ENCODE measurements at places on chromosomes 2 and 18.

DNA sequence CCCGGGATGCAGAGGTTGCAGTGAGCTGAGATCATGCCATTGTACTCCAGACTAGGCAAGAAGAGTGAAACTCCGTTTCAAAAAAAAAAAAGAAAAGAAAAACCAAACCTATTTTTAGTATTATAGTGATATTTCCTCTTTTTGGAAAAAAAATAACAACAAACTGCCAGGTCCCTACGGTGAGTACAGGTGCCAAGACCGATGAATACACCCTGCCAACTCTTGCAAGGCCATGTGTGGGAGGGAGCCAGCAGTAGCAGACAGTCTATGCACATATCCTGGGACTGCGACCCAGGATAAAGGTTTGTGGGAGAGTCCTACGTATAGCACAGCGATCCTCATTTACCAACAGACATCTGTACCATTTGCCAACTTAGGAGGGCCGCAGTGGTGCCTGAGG, 69.6 kb upstream of the DNMT3A start:
- DNase-seq = no peak

- DNase-seq = no peak
Measured at GRCh38 chr2:191065785-191066184, 51.8 kb upstream of the STAT1 start.

- no peak for DNase-seq
Measured at GRCh38 chr2:7809640-7810039, 872.2 kb upstream of the ID2 start.

DNA sequence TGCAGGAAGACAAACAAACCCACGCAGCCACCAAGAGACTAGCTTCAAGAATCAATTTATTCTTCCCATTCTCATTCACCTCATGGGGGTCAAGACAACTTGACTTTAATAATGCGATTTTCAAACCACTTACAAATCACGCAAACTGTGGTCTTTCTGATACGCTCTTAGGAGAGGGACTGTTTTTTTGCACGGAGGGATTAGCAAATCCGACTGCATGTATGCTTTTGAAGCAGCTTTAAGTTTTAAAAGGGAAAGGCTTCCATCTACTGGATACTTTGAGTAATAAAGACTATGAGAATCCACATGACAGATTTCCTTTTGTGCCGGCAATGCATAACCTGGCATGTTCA, 322.9 kb upstream of the KCNJ3 start:
- DNase-seq = peak; percentile 56

- no peak for DNase-seq
Measured at GRCh38 chr2:70830366-70830765, 5.2 kb downstream of the CD207 start.

GRCh38 chr2:72605836-72606442, 219.9 kb downstream of the EXOC6B start:
- peak; percentile 22 for DNase-seq

DNA sequence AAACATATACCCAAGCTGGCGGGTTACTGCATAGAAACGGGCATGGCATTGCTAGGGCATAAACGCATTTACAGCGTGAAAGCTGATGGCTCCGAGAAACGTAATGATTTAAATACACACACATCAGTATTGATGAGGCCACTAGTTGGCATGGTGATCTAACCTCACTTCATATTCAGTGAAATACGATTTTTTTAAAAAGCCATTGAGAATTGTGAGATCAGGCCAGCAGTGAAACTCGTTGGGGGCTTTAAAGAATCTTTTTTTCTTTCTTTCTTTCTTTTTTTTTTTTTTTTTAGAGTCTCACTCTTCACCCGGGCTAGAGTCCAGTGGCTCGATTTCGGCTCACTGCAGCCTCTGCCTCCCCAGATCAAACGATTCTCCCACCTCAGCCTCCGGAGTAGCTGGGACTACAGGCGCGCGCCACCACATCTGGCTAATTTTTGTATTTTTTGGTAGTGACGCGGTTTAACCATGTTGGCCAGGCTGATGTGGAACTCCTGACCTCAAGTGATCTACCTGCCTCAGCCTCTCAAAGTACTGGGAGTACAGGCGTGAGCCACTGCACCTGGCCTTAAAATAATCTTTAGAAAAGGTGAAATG, 2.4 kb upstream of the SMAD7 start:
- DNase-seq = no peak

DNA sequence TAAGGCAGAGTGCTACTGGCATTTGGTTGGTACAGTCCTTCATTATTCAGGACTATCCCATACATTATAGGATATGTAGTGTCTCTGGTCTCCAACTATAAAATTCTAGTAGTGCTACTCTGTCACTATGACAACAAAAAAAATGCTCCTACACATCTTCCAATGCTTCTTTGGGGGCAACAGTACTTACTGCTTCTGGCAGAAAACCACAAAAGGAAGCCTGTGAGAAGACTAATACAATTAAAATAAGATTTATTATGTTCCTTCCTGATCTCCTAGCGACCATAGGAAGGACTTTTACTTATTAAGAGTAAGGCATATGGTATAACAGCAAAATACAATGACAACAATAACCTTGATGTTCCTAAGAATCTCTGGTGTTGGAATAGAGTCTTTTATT, 48.4 kb upstream of the CPO start:
- no peak for DNase-seq

DNA sequence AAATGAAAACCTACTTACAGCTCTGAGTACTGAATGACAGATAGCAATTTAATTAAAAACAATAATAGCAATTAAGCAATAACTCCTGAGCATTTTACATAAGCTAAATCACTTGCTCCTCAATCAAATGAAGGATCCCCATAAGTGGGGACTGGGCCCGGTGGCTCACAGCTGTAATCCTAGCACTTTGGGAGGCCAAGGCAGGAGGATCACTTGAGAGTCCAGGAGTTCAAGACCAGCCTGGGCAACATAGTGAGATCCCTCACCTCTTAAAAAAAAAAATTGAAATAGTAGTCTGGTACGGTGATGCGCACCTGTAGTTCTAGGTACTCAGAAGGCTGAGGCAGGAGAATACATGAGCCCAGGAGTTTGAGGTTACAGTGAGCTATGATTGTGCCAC, 13.4 kb downstream of the STAM2 start:
- DNase-seq = no peak

DNA sequence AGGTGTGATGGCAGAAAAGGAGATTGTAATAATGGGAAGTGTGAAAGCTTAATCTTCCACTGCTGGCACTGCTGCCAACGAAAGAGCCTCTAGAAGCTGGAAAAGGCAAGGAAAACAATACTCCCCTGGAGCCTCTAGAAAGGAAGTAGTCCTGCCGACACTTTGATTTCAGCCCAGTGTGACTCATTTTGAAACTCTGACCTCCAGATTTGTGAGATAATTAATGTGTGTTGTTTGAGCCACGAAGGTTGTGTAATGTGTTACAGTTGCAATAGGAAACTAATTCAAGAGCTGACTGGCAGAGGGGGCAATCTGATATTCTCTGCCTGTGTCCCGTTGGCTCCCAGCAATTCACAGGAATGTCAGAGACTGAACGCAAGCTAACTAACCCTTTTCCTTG, 219.2 kb upstream of the UBE2E3 start:
- DNase-seq = peak; percentile 71

GRCh38 chr2:207630491-207630890, 5.3 kb upstream of the METTL21A start:
- no peak for DNase-seq

DNA sequence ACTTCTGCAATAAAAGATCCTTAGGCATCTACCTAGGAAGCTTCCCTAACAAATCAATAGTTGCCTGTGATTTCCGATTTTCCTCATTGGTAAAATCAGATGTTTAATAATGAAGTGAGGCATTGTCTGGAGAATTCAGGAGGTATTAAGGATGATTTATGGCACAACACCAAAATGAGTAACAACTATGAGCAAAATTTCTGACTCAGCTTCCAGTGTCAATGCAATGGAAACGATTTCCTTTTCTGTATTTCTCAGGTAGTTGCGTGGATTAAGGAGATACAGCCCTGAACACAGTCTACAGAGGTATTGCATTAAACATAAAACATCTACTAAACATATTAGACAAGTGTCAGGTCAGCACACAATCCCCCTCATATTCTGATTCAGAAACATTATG, 99.5 kb downstream of the EPB41L3 start:
- no peak for DNase-seq

DNA sequence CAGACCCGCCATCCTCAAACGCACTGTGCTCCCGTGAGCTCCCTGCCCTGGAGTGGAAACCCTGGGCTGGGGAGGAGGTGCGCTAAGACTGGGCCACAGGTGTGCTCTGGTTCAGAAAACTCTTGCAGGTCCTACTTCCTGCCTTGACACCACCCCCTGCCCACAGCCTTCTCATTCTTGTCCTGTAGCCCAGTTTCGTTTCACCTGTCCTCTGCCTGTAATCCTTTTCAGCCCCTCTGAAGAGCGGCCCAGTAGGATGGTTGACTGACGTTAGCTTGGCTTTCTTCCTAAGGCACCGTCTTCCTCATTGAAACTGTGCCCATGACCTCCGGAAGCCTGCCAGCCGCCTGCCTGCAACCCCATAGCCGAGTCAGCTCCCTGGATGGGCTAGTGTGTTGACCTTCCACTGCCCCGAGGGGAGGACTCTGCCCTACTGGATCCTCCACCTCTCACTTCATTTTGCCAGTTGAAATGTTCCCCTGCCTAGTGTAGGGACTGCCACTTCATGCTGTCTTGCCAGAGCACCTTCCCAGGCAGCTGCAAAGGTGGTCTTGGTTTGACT, 116.9 kb downstream of the AGAP1 start:
- DNase-seq = no peak

- DNase-seq = no peak
Measured at GRCh38 chr2:212922701-212923100, 228.7 kb downstream of the IKZF2 start.

DNA sequence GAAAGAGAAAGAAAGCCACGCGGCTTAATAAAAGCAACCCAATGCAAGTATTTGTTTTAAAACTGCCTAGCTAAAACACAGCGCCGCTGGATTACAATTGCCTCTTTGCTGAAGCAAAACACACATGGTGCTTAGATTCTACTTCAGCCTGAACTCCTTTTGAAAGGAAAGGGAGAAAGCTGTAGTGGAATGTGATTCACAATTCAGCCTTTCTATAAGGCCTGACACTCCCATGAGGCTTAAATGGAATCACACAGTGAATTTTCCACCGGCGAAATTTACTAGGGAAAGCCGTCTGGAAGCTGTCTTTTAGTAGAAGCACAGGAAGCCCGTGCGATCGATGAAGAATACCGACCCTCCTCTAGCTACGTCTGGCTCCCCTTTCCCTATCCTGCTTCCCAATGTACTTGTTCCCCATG, 348.0 kb downstream of the DLGAP1 start:
- no peak for DNase-seq

DNA sequence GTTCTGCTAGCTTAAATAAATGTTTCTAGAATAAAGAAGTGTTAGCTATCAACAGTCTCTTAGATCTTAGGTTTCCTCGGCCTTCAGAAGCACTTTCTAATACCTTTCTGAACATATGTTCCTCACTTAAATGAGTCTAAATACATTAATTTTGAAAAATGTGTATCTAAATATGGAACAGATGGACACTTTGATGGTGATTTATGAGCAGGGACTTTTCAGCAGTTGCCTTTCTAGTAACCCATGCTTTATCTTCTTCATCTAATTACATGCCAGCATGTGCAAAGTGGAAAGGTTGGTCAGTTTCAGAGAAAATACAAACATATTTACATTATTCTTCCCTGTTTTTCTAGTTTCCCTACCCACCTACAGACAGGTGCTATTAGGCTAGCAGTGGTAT, 797.0 kb upstream of the CHAC2 start:
- peak; percentile 8 for DNase-seq

DNA sequence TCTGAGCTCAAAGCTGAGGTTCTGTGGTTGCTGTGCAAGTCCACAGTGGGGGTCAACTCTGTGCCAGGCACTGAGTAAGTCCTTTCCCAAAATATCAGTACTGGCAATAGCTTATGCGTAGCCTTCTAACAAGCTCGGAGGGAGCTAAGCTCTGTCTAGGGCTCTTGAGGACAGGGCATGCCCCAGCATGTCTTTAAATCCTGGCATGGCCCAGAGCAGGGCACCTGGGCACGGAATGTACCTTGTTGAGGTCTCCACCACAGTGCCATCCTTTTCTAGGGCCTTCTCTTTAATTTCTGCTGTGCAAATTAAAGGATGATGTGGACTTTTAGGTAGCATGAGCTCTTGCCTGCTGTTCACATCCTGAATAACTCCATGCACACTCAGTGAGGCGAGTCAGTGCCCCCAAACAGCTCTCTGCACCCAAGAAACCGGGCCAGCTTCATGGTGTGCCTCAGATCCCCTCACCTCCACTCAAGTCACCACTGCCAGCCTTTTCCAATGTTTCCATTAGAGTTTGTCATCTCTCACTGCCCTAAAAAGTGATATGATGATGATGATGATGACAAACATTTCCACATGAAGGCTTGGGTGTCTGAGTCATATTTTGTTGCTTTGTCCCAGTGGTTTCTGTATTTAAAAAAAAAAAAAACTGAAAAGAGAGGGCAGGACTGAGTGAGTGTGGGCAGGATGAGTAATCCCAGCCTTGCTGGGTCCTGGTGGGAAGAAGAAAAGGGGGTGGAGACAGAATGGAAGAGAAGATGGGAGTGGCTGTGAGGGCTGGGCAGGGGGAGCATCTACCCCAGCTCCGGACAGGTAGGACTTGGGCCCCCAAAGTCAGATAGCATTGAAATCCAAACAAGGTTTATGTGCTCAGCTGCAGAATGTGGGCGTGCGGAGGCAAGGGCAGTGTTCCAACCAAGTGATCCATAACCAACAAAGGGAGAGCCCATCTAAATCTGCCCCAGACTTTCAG, 78.9 kb downstream of the ZBTB7C start:
- no peak for DNase-seq

DNA sequence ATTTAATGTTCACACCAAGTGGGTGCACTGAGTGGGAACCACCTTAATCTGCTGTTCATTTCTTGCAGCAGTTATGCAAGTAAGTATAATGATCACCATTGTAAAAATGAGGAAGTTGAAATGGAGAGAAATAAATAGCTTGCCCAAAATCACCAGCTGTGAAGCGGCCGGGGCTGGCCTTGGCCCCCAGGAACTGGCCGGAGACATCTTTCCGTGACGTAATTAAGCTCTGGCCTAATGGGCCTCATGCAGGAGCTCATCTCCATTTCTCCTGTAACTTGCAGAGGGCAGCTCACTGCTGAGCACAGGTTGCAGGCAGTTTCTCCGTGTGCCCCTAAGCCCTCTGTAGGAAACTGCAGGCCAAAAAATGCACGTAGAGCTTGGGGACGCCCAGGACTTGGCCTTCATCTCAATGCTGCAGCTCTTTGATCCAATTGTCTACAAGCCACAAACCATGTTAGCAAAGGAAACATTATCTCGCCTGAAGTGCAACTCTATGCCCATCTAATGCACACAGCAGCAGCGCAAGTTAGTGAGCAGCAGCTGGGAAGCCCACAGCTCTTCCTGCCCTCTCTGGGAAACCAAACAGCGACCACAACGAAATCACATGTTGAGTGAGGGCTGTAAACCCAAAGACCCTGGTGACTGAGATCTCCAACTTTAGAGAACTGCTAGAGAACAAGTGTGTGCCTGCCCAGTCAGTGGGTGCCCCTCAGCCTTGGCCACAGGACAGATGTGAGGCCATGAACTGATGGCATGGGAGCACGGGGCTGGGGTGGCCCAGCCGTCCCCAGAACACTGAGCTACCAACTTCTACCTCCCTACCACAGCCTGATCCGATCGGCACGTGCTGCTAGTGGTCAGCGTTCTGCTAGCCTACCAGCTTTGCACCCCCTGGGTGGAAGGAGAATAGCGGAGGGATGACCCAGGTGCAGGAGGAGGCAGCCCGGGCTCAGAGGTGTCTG, 28.8 kb downstream of the APCDD1 start:
- no peak for DNase-seq

- no peak for DNase-seq
Measured at GRCh38 chr2:9256570-9257043, 50.0 kb downstream of the ASAP2 start.
